ENCODE measurements at places on chromosomes 4 and X. TPM values are rescaled to one million over a fixed set of nuclear protein-coding genes. Genes with fewer than 3 reads are reported as not detected.

Gene SPIN3
- total RNA-seq, result 6.6 TPM

Gene MAGEB17
- not detected for total RNA-seq

Gene FGF13
- total RNA-seq, result not detected

Gene SATL1
- total RNA-seq, result not detected

Gene NHSL2
- total RNA-seq, result 0.05 TPM

Gene KANTR
- total RNA-seq, result 26.0 TPM

Gene USP27X
- 1.2 TPM for total RNA-seq

Gene BTK
- total RNA-seq, result 0.19 TPM

Gene IBSP
- total RNA-seq, result not detected

Gene CXCL3
- total RNA-seq, result not detected

Gene PF4V1
- total RNA-seq, result not detected

Gene ASMT
- not detected for total RNA-seq

Gene PLAC8
- total RNA-seq, result 23.3 TPM

Gene SSX4
- total RNA-seq, result not detected

Gene GPRASP3
- 3.1 TPM for total RNA-seq

Gene XK
- total RNA-seq, result 0.04 TPM
